Mesothelial cell of epicardium (in vitro differentiated cells): ENCODE measurements at places on chromosomes 12 and 14. TPM values are rescaled to one million over a fixed set of nuclear protein-coding genes. Genes with fewer than 3 reads are reported as not detected.

GRCh38 chr14:68866991-68867533, 74.2 kb upstream of the ZFP36L1 start:
- DNase-seq: no peak
- peaks cover 25% of the 10 kb centered on the region for H3K36me3 ChIP-seq
- no peaks in the 10 kb centered on the region for H3K4me1 ChIP-seq

GRCh38 chr14:104427131-104427851, 152.3 kb upstream of the C14orf180 start:
- H3K36me3 ChIP-seq: no peaks in the 10 kb centered on the region
- no peak overlapping the region for H3K4me3 ChIP-seq
- H3K4me1 ChIP-seq: peaks cover 17% of the 10 kb centered on the region

KLHDC1 gene
- total RNA-seq: 4.9 to 6.6 TPM (median 6.6 TPM) in 3 replicates

DNA sequence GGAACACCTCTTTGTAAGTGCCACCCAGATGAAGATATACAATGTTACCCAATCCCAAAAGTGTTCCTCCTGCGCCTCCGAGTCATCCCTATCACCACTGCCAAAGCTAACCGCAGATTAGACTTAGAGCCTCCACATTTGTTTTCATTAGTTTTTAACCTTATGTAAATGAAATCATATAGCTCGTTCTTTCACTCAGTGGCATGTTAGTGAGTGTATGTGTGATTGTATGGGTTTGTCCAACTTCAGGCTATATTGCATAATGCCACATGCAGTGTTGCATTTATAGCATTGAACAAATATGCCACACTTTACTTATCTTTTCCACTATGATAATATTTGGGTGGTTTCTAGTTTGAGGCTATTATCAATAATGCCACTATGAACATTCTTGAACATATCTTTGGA, 18.0 kb downstream of the MAP1LC3B2 start:
- no peaks in the 10 kb centered on the region for H3K36me3 ChIP-seq
- H3K4me1 ChIP-seq: no peaks in the 10 kb centered on the region
- H3K27me3 ChIP-seq: no peaks in the 10 kb centered on the region
- no peak overlapping the region for H3K27ac ChIP-seq

PKP2 gene
- total RNA-seq: 65.3 to 69.5 TPM (median 67.3 TPM) in 3 replicates

TMEM121 gene
- total RNA-seq: 4.3 to 6.0 TPM (median 5.6 TPM) in 3 replicates

RBP5 gene
- total RNA-seq: 2.1 to 2.5 TPM (median 2.3 TPM) in 3 replicates

CLEC2B gene
- total RNA-seq: not detected in 3 replicates

DNA sequence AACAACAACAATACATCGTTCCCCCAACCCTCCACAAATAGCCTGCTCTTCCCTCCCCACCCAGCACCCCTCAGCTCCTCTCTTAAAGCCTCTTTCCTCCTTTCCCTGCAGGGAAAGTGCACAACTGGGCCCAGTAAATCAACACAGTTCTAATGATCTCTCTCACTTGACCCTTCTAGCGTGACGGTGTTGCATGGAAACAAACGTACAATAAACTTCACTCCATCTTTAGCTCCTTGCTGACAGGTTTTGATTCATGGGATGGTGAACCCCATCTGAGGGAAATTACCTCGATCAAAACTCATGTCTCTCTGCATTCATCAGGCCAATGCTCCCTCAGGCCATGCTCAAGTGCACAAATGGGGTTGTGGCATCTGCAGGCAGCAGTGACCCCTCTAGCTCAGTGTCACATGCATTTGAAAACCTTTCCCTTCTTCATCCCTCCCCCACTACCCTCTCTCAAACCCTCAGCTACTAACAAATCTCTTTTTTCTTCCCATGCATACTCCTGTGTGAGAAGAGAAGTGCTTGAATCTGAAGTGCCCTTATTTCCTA, 22.9 kb downstream of the GDF11 start:
- H3K27me3 ChIP-seq: no peaks in the 10 kb centered on the region
- H3K36me3 ChIP-seq: peaks cover 32% of the 10 kb centered on the region
- peaks cover 3% of the 10 kb centered on the region for H3K4me1 ChIP-seq

GRCh38 chr12:93167841-93168492, 209.8 kb upstream of the NUDT4 start:
- H3K27me3 ChIP-seq: no peaks in the 10 kb centered on the region
- H3K36me3 ChIP-seq: no peaks in the 10 kb centered on the region
- H3K4me3 ChIP-seq: peak overlapping the region; percentile 73
- no peak for DNase-seq
- peaks cover 10% of the 10 kb centered on the region for H3K4me1 ChIP-seq

DNA sequence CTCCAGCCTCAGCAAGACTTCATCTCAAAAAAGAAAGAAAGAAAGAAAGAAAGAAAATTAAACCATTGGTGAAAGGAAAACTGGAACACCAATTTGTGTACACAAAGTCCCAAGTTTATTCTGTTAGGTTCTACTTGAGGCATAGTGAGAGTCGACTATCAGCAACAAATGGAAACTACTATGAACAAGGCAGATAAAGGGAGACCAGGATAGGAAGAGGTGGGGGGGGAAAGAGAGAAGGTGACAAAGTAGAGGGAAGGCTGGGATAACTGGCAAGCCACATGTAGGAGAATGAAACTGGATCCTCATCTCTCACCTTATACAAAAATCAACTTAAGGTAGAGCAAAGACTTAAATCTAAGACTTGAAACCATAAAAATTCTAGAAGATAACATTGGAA, 25.6 kb downstream of the TFCP2 start:
- peaks cover 17% of the 10 kb centered on the region for H3K36me3 ChIP-seq
- no peak for DNase-seq
- no peak overlapping the region for H3K4me3 ChIP-seq

DNA sequence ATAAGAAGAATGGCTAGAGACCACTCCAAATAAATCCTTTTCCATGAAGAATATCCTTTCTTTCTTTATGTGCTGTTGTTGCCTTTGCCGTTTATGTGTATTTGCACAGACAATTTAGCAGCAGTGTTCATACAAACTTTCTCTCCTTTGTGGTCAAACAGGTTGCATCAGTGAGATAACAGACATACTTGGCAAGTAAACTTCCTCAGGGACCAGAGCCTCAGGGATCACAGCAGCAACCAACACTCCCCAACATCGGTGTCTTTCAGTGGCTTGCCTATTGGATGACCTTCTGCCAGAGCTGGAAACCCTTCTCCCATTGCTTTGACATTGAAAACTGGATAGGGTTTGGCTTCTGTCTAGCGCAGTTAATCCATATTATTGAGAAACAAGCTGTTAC, 252.2 kb downstream of the BTG1 start:
- H3K4me1 ChIP-seq: peaks cover 23% of the 10 kb centered on the region
- DNase-seq: no peak

- peaks cover 3% of the 10 kb centered on the region for H3K27me3 ChIP-seq
- H3K27ac ChIP-seq: no peak overlapping the region
- H3K36me3 ChIP-seq: no peaks in the 10 kb centered on the region
- no peak for DNase-seq
Measured at GRCh38 chr14:94904636-94905035, 134.7 kb upstream of the GSC start.

DNA sequence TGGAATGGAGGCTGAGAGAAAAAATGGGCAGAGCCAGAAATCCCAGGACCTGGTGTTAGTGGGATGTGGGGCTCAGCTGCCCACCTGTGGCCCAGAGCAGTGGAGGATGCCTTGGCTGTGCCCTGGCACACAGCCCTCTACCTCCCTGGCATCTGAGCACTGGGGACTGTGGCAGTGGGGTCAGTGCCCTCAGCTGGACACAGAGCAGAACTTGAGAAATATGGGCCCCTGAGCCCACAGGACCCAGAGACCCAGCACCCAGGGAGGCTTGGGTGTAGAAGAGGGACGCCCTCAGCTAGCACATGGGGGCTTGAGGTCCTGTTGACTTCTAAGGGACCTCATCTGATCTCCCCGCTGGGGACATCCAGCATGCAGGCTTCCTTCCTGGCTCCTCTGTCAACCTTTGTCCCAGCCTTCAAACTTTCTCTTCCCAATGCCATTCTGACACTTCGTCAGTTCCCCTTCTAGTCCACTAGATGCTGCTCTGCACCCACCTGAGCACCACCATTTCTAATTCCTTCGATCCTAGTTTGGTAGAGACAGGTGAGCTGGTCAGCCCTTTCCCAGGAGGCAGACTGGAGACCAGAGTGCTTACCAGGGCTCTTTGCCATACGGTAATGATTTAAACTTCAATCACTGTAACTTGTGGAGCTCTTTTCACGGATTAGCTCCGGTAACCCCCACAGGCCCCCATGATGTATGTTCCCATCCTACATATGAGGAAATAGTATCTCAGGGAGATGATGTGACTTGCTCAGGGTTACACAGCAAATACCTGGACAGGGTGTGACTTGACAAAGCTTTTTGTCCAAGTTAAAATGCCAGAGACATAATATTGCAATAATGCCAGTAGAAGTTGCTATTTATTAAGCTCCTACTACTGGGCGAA, 143.7 kb downstream of the ASCL4 start:
- peaks cover 72% of the 10 kb centered on the region for H3K27me3 ChIP-seq
- no peak overlapping the region for H3K27ac ChIP-seq
- H3K36me3 ChIP-seq: no peaks in the 10 kb centered on the region
- no peaks in the 10 kb centered on the region for H3K4me1 ChIP-seq
- no peak overlapping the region for H3K4me3 ChIP-seq
- no peak for DNase-seq

- peaks cover 55% of the 10 kb centered on the region for H3K27me3 ChIP-seq
- DNase-seq: no peak
- H3K27ac ChIP-seq: no peak overlapping the region
- no peaks in the 10 kb centered on the region for H3K36me3 ChIP-seq
Measured at GRCh38 chr14:32941668-32942065, 3.0 kb downstream of the NPAS3 start.

- no peaks in the 10 kb centered on the region for H3K27me3 ChIP-seq
- H3K4me1 ChIP-seq: peaks cover 20% of the 10 kb centered on the region
- H3K4me3 ChIP-seq: no peak overlapping the region
- H3K36me3 ChIP-seq: peaks cover 4% of the 10 kb centered on the region
- no peak for DNase-seq
- peak overlapping the region; percentile 34 for H3K27ac ChIP-seq
Measured at GRCh38 chr12:121765573-121765972, 27.9 kb downstream of the RHOF start.

XPOT gene
- total RNA-seq: 50.6 to 58.5 TPM (median 52.4 TPM) in 3 replicates

- H3K27me3 ChIP-seq: no peaks in the 10 kb centered on the region
- H3K27ac ChIP-seq: peak overlapping the region; percentile 23
- H3K4me1 ChIP-seq: peaks cover 39% of the 10 kb centered on the region
Measured at GRCh38 chr14:61560323-61560722, 135.0 kb upstream of the HIF1A start.

- no peak overlapping the region for H3K27ac ChIP-seq
- no peak overlapping the region for H3K4me3 ChIP-seq
- H3K27me3 ChIP-seq: no peaks in the 10 kb centered on the region
- no peaks in the 10 kb centered on the region for H3K36me3 ChIP-seq
- H3K4me1 ChIP-seq: no peaks in the 10 kb centered on the region
Measured at GRCh38 chr12:60693019-60693626, 1097.3 kb downstream of the SLC16A7 start.

DNA sequence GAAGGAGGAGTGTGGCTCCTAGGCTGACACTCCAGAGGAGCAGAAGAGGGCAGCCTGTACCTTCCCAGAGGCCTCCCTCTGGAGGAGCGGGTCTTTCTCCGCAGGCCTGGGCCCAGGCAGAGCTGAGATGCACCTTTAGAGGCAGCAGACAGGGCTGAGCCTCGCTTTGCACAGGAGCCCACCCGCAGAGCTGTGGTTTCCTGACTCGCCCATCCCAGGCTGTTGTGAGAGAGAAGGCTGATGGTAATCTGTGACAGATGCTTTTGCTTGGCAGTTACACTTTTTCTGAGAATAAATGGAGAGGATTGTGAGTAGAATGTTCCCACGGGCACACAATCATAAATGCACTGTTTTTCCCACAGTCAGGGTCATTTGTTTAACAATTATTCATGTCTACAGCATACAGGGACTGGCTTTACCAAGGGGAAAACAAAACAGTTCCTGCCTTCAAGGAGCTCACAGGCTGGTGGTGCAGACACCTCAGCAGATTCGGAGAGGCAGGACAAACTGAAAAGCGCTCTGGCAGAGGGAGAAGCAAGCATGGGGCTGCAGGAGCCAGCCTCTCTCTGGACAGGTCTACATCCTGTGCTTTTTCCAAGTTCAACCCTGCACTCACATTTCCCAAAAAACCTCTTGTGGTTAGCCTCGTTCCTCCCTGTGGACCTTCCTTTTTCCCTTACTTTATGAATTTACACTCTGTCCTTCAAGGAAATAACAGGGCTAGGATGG, 13.9 kb downstream of the EVL start:
- no peaks in the 10 kb centered on the region for H3K27me3 ChIP-seq
- H3K27ac ChIP-seq: peak overlapping the region; percentile 51
- H3K4me1 ChIP-seq: peaks cover 52% of the 10 kb centered on the region
- no peak overlapping the region for H3K4me3 ChIP-seq

- DNase-seq: no peak
- peaks cover 32% of the 10 kb centered on the region for H3K27me3 ChIP-seq
- no peaks in the 10 kb centered on the region for H3K36me3 ChIP-seq
- H3K4me3 ChIP-seq: no peak overlapping the region
Measured at GRCh38 chr14:101934601-101935150, 29.7 kb upstream of the DYNC1H1 start.

DNA sequence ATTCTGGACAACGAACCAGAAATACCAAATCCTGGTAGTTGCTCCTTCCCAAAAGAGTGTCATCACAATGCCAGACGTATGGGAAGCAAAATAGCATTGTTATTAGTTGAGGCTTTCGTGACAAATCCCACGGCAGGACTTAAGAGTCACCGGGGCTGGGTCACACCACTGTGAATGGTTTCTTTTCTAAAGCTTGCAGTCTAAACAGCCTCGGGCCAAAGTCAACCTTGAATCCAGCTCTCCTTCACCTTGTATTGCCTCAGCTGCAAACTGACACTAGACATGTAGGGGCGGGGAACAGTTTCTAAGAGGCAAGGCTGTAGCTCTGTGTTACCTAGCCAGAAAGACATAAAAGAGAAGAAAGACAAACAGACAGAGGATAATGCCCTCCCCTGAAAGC, 734.8 kb downstream of the MED13L start:
- no peak overlapping the region for H3K4me3 ChIP-seq
- no peak overlapping the region for H3K27ac ChIP-seq
- H3K4me1 ChIP-seq: no peaks in the 10 kb centered on the region
- H3K27me3 ChIP-seq: no peaks in the 10 kb centered on the region
- no peak for DNase-seq

DNA sequence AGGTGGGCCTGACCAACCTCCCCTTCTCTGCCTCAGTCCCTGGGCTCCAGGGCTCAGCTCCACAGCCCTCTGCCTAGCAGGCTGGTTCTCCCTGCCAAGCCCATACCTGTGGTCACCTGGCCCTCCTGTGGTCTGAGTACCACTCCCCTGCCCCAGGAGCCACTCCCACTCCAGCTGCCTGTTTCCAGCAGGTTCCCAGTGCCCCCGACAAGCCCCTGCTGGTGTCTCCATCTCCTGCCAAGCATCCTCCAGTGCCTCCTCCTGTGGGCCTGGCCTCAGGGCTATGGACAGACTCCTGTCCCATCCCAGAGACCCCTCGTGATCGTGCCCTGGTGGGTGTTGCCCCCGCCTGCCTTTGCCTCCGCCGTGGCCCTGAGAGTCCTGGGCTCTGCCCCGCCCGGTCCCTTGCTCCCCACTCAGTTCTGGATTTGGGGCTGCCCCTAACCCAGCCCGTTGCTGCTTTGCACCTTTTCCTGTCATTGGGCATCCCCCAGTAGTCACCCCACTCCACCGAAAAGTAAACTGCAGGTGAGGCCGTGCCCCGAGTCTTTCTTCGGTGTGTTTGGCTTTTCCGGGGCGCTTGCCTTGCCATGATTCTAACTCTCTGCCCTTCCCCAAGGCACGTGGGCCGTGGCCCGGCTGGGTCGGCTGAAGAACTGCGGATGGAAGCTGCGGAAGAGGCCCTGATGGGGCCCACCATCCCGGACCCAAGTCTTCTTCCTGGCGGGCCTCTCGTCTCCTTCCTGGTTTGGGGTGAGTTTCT, 9.8 kb downstream of the MEG3 start:
- H3K27me3 ChIP-seq: peaks cover 4% of the 10 kb centered on the region
- no peak overlapping the region for H3K4me3 ChIP-seq
- H3K36me3 ChIP-seq: no peaks in the 10 kb centered on the region
- DNase-seq: no peak

GRCh38 chr12:1367331-1368291, 226.8 kb downstream of the FBXL14 start:
- H3K36me3 ChIP-seq: peaks cover 3% of the 10 kb centered on the region
- H3K27ac ChIP-seq: no peak overlapping the region
- H3K4me1 ChIP-seq: peaks cover 20% of the 10 kb centered on the region
- H3K27me3 ChIP-seq: no peaks in the 10 kb centered on the region
